ENCODE measurements at places on chromosomes 1 and 21. TPM values are rescaled to one million over a fixed set of nuclear protein-coding genes. Genes with fewer than 3 reads are reported as not detected.

Gene TNFAIP8L2
- 26.6 TPM for total RNA-seq

Gene EXO1
- 82.9 TPM for total RNA-seq

Gene DCST1
- not detected for total RNA-seq

Gene PM20D1
- total RNA-seq, result not detected

Gene FNDC5
- total RNA-seq, result not detected

Gene CDCA8
- 43.3 TPM for total RNA-seq

Gene E2F2
- 26.0 TPM for total RNA-seq

Gene CNST
- total RNA-seq, result 26.5 TPM

Gene GJC2
- total RNA-seq, result 0.74 TPM

Gene DNM3
- total RNA-seq, result 0.57 TPM

Gene ALX3
- total RNA-seq, result not detected

Gene CLDN17
- total RNA-seq, result not detected

Gene SIPA1L2
- total RNA-seq, result 10.1 TPM

Gene COL11A1
- not detected for total RNA-seq

Gene KCNQ4
- total RNA-seq, result 0.25 TPM

Gene A3GALT2
- not detected for total RNA-seq

Gene RBP7
- not detected for total RNA-seq

Gene AMY1A
- total RNA-seq, result not detected

Gene PGBD5
- total RNA-seq, result not detected

Gene BARHL2
- total RNA-seq, result not detected

Gene CSF3R
- total RNA-seq, result not detected

Gene LAMC1
- 0.15 TPM for total RNA-seq

Gene LRRC38
- total RNA-seq, result not detected

Gene UTS2
- total RNA-seq, result not detected

Gene DSCAM
- total RNA-seq, result not detected

Gene TNFSF18
- not detected for total RNA-seq

Gene CELA3B
- not detected for total RNA-seq

Gene MIGA1
- 8.9 TPM for total RNA-seq

Gene NID1
- 0.08 TPM for total RNA-seq

Gene EXTL1
- total RNA-seq, result not detected

Gene SPRR3
- total RNA-seq, result not detected

Gene CFAP74
- total RNA-seq, result not detected

Gene ZCCHC17
- total RNA-seq, result 34.3 TPM

Gene OR2L13
- not detected for total RNA-seq

Gene S100A7A
- total RNA-seq, result not detected

Gene VHLL
- total RNA-seq, result not detected

Gene KRTAP11-1
- total RNA-seq, result not detected

Gene C1QB
- not detected for total RNA-seq

Gene FAM72D
- total RNA-seq, result 12.0 TPM

Gene TMPRSS2
- total RNA-seq, result not detected

Gene NFIA
- total RNA-seq, result 4.8 TPM

Gene ACKR1
- not detected for total RNA-seq

Gene RGS4
- total RNA-seq, result not detected

Gene PMF1
- 79.7 TPM for total RNA-seq

Gene HHIPL2
- total RNA-seq, result 0.65 TPM

Gene CD1B
- total RNA-seq, result not detected

Gene EFNA3
- total RNA-seq, result 3.5 TPM

Gene SLC66A1
- 8.5 TPM for total RNA-seq

Gene ZSCAN20
- 3.9 TPM for total RNA-seq

Gene PIGR
- 1.0 TPM for total RNA-seq

Gene NT5C1A
- total RNA-seq, result not detected

Gene DIRAS3
- total RNA-seq, result 0.44 TPM

Gene CRP
- total RNA-seq, result not detected

Gene KCNE2
- not detected for total RNA-seq

Gene XPR1
- total RNA-seq, result 20.7 TPM

Gene NBPF4
- total RNA-seq, result 0.11 TPM

Gene NBPF6
- total RNA-seq, result not detected

Gene MTMR11
- 1.9 TPM for total RNA-seq
